Osteocyte (in vitro differentiated cells): ENCODE measurements at places on chromosomes 2 and 18. TPM values are rescaled to one million over a fixed set of nuclear protein-coding genes. Genes with fewer than 3 reads are reported as not detected.

MATN3 gene
- 12.2 and 12.8 TPM in 2 replicates for total RNA-seq

GRCh38 chr2:27689424-27689823 is 25.7 kb downstream of the SLC4A1AP start:
- DNase-seq: no peak
- no peak overlapping the region for H3K27ac ChIP-seq
- H3K27me3 ChIP-seq: no peaks in the 10 kb centered on the region
- no peaks in the 10 kb centered on the region for H3K4me1 ChIP-seq
- peaks cover 40% of the 10 kb centered on the region for H3K36me3 ChIP-seq

DNA sequence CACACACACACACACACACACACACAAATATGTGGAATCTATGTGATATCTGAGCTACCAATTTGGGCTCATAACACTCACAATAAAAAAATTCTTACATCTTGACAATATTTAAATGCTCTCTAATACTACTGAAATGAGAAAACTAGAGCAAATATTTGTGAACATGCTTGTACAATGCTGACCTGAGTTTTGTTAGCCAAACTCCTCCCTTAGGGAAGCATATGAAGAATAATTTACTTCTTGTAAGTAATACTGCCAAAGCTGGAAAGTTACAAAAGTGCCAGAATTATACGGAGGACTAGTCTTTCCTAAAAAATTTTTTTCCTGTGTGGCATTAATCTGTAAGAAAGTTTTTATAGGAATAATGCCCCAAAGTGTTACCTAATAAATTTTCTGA is 18.5 kb downstream of the MBD2 start:
- H3K27me3 ChIP-seq: no peaks in the 10 kb centered on the region
- no peak overlapping the region for H3K4me3 ChIP-seq
- peaks cover 41% of the 10 kb centered on the region for H3K4me1 ChIP-seq
- no peak overlapping the region for H3K27ac ChIP-seq
- peaks cover 12% of the 10 kb centered on the region for H3K36me3 ChIP-seq

TXNL1 gene
- 67.2 and 68.6 TPM in 2 replicates for total RNA-seq

DNA sequence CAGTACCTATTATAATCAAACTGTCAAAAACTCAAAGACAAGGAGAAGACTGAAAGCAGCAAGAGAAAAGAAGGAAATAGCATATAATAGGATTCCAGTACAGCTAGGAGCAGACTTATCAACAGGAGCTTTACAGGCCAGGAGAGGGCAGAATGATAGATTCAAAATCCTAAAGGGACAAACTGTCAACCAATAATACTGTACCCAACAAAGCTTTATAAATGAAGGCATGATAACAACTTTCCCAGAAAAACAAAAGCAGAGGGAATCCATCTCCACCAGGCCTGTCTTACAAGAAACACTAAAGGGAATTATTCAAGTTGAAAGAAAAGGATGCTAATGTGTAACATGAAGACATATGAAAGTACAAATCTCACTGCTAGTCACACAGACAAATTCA is 42.0 kb downstream of the PDE1A start:
- peaks cover 6% of the 10 kb centered on the region for H3K36me3 ChIP-seq
- no peaks in the 10 kb centered on the region for H3K27me3 ChIP-seq
- no peak overlapping the region for H3K4me3 ChIP-seq
- no peak for DNase-seq
- no peak overlapping the region for H3K27ac ChIP-seq

TXNDC2 gene
- 0.11 and 0.29 TPM in 2 replicates for total RNA-seq

ZBTB7C gene
- total RNA-seq: 0.11 and 0.16 TPM in 2 replicates

GRCh38 chr2:173929441-173929840 is 35.7 kb downstream of the SP3 start:
- H3K27ac ChIP-seq: no peak overlapping the region
- H3K4me1 ChIP-seq: peaks cover 11% of the 10 kb centered on the region
- peaks cover 10% of the 10 kb centered on the region for H3K36me3 ChIP-seq
- no peaks in the 10 kb centered on the region for H3K27me3 ChIP-seq
- no peak overlapping the region for H3K4me3 ChIP-seq

VWA3B gene
- total RNA-seq: not detected in 2 replicates

- DNase-seq: peak; percentile 51
- H3K27me3 ChIP-seq: peaks cover 65% of the 10 kb centered on the region
- H3K27ac ChIP-seq: no peak overlapping the region
- peak overlapping the region; percentile 59 for H3K4me3 ChIP-seq
- peaks cover 2% of the 10 kb centered on the region for H3K36me3 ChIP-seq
Observed at GRCh38 chr2:31136732-31137131, 1.5 kb downstream of the GALNT14 start.

- H3K27me3 ChIP-seq: no peaks in the 10 kb centered on the region
- H3K27ac ChIP-seq: no peak overlapping the region
- no peaks in the 10 kb centered on the region for H3K36me3 ChIP-seq
- DNase-seq: no peak
- no peaks in the 10 kb centered on the region for H3K4me1 ChIP-seq
Observed at GRCh38 chr2:117760916-117761315, 53.6 kb upstream of the DDX18 start.

SCN9A gene
- 6.6 and 6.8 TPM in 2 replicates for total RNA-seq

GRCh38 chr2:63257473-63257872 is 206.8 kb downstream of the OTX1 start:
- H3K4me1 ChIP-seq: no peaks in the 10 kb centered on the region
- H3K27ac ChIP-seq: no peak overlapping the region
- no peak overlapping the region for H3K4me3 ChIP-seq
- H3K36me3 ChIP-seq: no peaks in the 10 kb centered on the region

- H3K27ac ChIP-seq: no peak overlapping the region
- no peaks in the 10 kb centered on the region for H3K27me3 ChIP-seq
- H3K4me3 ChIP-seq: no peak overlapping the region
- no peaks in the 10 kb centered on the region for H3K36me3 ChIP-seq
Observed at GRCh38 chr2:118269408-118270051, 181.3 kb downstream of the INSIG2 start.

TMEM169 gene
- 1.5 and 2.3 TPM in 2 replicates for total RNA-seq

CDCA7 gene
- 5.1 and 7.1 TPM in 2 replicates for total RNA-seq

- no peak for DNase-seq
- H3K27ac ChIP-seq: no peak overlapping the region
- H3K27me3 ChIP-seq: no peaks in the 10 kb centered on the region
Observed at GRCh38 chr2:148963461-148963860, 75.0 kb upstream of the LYPD6B start.
